Fibroblast of skin of left quadriceps (primary cell): ENCODE measurements at places on chromosomes 11 and 22.

DNA sequence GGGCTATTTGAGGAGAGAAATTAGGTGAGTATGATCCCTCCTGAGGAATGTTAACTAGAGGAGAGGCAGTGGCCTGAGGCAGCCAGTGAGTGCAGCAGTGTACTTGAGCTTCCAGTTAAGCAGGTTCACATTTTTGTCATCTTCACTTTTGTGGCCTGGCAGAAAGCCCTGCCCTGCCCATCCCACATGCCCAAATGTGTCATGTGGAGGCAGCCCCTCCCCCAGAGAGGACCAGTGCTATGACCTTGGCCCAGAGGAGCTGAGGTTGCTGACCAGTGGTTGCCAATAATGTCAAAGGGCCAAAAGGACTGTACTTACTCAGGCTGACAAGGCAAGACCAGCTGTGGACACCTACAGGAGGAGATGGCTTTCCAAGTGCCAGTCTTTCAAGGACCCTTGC, 17.6 kb upstream of the GRK2 start:
- DNase-seq = no peak

- no peak for DNase-seq
These were observed 21.1 kb downstream of the B3GAT1 start for GRCh38 chr11:134390706-134391569.

DNA sequence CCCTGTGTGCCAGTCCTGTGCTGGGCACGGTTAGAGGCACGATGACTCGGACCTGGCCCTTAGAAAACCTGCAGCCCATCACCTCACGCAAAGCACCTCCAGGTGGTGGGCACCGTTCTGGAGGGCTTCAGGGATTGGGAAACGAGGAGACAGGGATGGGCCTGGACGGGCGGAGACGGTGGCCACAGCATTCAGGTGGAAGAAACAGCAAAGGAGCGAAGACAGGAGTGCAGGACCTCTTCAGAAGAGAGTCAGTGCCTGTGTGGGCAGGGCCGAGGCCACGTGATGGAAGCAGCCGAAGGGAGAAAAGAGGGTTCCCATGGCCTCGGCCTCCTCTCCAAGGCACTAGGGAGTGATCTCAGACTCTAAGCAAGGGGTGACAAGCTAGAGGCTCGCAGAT, 8.1 kb upstream of the SLC22A12 start:
- no peak for DNase-seq

- no peak for DNase-seq
These were observed 26.1 kb downstream of the MADD start for GRCh38 chr11:47296045-47296444.

- DNase-seq = no peak
These were observed 19.9 kb upstream of the BBOX1 start for GRCh38 chr11:27020751-27021150.

- peak; percentile 47 for DNase-seq
These were observed 40.7 kb upstream of the CLMP start for GRCh38 chr11:123235656-123236261.

- DNase-seq = no peak
These were observed 128.7 kb downstream of the ARL14EP start for GRCh38 chr11:30451626-30452025.

DNA sequence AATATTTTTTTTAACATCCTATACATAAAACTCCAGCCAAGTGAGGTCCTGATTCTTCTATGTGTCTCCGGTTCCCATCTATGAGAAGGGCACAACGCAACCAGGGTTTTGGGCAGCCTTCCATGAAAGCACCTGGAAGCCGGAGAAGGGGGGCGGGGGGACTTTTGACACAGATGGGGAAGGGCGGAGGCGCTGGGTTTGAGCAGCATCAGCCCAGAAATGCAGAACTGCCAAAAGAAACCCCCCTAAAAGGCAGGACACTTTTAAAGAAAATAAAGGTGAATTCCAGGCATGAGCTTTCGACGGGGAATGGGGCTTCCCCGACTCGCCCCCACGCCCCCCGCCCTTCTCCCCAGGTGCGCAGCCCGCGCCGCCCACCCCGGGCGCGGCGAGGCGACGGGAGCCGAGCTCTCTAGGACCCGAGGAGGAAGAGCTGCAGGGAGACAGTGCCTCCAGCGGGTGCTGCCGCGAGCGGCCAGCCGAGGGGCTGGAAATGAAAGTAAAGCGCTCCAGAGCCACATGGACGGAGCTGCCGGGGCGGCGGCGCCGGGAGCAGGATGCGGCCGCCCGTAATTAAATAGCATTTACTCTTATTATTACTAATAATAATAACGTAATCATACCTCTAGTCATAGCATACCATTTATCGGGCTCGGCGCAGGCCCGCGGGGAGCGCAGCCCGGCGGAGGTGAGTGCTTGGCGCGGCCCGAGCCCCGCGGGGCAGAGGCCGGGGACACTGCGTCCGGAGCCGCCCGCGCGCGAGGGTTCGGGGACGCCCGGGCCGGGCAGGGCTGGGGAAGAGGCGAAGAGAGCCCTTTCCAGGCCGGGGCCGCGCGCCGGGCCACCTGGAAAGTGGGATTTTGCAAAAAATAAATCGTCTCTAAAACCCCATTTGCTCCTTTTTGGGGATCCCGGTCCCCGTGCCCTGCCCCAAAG, at the start of gene ZC3H7B:
TSS of gene ZC3H7B (plus strand) at position 441 of the 936 bp plus-strand sequence. CDS start 19,136 bp downstream, outside the sequence.
- peak; percentile 56 for DNase-seq
